Suppressor macrophage treated with lipopolysaccharide for 4 hours (primary cell): ENCODE measurements at places on chromosomes 3 and 15.

- no peak for DNase-seq
These were observed 191.5 kb upstream of the SLC2A2 start for GRCh38 chr3:171218069-171218468.

DNA sequence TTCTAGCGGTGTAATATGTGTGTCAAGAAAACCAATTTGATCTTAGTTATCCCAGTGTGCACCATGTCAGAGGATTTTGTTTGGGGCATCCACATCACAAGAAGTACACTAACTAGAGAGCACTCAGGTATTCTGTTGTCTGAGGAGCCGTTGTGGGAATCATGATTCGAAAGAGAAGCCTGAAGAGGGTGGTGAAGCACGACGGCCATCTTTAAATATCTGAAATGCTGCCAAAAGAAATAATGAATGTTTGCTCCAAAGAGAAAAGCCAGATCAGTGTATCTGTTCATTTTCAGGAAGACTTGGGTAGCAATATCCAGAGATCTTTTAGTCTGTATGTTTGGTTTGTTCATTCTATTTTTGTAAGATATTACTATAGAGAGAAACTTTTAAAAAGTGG lies 180.7 kb downstream of the KLHL25 start:
- DNase-seq: no peak

GRCh38 chr3:50288387-50289007 lies 3.7 kb downstream of the IFRD2 start:
- no peak for DNase-seq

DNA sequence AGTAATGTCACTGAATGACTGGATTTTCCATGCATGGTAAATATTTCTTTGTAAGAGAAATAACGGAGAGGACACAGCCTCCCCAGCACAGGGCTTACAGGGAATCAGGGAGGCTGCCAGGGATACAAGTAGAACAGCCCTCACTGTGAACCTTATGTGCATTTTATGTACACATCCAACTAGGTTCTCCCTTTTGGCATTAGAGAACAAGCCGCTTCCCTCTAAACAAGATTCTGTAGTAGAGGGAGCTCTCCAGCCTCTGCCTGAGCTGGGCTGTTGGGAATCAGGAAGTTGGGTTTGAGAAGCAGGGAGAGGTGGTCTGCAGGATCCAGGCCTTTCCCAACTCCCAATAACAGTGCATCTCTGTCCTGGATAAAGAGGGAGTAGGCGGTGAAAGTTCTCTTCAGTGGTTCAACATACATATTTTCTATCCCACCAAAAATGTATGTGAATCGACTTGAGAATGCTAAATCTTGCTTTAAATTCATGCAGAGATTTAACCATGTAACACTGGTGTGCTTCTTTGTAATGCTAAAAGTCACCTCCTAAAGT lies 83.7 kb downstream of the ARNT2 start:
- no peak for DNase-seq

DNA sequence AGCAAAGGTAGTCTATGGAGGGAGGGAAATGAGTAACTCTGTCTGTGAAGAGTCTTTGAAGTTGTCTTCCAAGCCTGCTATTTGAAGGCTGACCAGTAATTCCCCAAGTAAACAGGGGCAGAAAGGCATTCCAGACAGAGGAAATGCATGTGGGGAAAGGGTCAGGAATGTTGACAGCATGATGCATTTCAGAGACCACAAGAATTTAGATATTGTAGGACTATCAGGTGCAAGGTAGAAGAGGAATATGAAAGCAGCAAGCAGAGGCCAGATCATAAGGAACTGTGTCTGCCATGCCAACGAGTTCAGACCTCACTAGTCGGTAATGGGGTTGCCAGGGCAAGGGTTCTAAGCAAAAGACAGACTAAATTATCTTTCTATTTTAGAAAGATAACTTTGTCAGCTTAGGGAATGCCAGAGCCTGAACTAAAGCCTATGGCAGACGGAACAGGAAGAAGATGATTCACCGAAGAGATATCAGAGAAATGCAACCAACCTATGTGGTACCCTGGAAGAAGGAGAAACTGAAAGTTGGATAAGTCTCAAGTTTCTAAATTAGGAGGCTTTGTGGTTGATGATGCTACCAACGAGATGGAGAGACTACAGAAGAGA lies 327.0 kb upstream of the RORA start:
- no peak for DNase-seq

- DNase-seq: peak; percentile 17
These were observed 23.6 kb upstream of the LRRC34 start for GRCh38 chr3:169836078-169836941.

DNA sequence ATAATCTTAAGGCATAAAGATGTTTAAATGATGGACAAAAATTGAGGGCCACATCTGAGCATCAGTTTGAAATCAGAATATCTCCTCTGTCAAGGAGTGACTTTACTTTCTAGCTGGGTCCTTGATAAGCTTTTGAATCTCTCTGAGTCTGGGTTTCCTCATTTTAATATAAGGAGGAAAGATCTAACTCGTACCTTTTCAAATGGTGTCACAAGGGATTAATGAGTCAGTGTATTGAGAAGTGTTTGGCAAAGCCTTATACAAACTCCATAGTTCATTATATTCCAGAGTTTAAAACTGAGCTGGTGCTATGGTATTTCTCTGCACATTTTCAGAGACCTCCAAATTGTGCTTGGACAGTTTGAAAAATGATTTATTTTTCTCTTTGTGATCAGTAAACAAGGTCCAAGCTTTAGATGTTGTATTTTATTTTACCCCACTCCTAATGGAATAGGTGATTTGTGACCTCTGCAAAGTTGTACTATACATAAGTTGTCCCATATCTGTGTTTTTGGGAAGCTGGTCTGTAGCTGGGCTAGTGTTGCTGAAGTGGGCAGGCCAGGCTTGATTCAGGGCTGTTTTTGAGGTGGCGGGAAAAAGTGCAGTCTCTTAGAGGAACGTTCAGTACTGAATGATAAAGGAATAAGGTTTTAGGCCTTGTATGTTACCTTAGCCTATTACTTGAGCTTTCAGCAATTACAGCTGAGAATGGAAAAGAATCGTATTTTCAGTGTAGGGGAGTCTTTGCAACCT lies 5.6 kb downstream of the FNDC3B start:
- DNase-seq: no peak

DNA sequence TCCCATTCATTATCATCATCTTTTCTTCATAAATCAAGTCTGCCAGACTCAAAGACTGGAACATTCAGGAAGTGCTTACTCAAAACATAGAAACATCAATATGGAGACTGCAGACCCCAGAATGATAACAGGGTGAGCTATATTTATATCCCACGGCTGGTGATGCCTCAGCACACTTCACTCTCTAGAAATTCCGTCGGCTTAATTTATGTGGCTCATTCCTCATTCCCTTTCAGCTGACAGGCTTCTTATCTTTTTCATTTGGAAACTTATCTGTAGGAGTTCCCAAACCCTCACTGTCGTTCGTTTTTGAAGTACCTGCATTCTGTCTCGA lies 45.5 kb downstream of the RFTN1 start:
- DNase-seq: no peak

DNA sequence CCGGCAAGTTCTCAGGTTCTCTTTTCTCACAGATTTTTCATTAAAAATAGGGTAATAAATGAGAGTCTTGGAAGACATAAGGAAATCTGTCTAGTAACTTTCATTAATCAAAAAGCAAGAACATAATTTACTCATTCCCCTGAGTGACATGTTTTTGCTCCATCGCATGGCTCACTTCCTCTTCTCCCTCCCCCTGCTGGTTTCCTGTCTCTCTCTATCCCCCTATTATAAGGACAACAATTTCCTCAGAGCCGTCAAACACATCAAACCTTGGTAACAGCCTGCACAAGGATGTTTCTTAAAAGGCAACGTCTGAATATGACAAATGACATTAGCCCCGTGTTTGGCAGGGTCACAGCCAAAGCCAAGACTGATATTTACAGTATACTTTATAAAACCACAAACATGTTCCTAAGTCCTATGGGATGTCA lies 1149.6 kb downstream of the IGSF11 start:
- DNase-seq: peak; percentile 6

DNA sequence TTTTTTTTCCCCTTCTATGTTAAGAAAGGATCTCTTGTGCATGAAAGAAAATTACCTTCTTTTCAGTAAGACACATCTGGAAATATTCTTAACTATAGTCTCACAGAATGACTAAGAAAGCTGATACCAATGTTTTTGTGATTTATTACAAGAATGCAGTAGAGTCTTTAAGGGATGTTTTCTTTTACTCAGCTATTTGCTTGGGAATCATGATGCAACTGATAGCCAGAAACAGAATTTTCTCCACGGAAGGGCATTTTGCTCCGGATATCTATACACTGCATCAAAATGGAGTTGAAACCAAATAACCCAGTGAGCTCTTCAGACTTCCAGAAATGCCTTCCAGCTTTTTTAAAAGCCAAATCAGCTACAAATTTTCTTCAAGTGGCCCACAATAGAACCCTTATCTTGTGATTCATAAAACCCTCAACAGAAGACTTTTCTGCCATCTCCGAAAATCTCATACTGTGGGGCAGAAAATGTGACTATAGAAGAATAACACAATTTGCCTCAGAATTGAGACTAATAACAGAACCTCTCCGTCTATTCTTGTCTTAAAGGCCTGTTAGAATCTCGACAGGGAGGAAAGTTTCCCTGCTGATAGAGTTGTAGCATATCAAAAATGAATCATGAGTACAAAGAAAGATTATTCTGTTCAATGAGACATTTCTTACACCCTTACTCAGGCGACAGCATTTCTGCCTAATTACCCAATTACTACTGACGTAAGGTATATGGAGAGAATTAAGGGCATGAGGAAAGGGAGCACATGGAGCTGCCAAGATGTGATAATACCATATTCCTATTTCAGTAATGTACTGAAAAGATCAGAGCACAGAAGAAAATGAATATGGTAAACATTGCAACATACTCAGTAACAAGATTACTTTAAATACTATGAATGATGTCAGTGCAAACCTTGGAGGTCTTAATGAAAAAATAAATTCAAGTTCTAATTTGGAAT lies 900.1 kb downstream of the ROBO1 start:
- DNase-seq: no peak

- no peak for DNase-seq
These were observed 43.1 kb upstream of the MFGE8 start for GRCh38 chr15:88956263-88956662.

GRCh38 chr3:11185564-11186317 lies 31.4 kb downstream of the HRH1 start:
- no peak for DNase-seq

- no peak for DNase-seq
These were observed 202.7 kb downstream of the MAGI1 start for GRCh38 chr3:65836047-65836446.

DNA sequence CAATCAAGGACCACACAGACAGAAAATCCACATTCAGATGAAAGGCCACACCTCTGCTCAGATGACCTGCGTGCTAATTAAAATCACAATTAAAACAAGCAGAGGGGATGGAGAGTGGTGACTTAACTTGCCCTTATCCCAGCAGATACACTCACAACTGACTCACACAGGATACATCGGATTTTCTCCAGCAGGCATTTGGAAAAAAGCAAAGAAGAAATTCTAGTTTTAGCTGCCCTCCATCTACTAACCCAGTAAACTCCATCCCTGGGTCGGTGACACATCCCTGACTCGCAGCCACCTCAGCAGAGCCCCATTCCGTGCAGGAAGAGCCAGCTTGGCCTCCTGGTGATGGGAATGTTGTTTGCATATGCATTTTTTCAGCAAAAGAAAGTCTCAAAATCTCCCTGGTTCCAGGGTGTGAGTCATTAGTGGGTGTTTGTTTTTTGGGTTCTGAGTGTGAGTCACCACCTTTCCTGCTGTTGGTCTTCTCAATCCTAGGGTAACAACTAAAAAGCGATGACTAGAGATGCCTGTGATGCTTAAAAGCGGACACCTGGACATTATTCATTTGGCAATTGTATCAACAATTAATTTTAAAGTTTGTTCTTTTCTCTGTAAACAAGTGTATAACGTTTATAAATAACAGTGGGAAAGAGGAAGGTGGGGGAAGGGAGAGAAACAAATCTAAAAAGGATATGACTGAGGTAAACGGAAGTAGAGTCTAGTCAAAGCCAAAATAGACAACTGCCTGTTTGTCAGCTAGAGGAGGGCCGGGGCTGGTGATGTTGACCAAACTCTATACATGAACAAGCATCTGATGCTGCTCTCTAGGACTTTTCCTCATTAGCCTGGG lies 49.8 kb upstream of the SLC4A7 start:
- DNase-seq: peak; percentile 77

DNA sequence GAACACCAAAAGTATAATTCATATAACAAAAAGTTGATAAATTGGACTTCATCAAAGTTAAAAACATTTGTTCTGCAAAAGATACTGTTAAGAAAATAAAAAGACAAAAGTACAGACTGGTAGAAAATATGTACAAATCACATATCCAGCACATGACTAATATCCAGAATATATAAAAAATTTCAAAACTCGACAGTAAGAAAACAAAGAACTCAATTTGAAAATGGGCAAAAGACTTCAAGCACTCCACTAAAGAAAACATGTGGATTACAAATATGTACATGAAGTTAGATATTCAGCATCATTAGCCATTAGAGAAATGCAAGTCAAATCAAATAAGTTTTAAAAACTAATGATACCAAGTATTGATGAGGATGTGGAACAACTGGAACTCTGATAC lies 6.7 kb downstream of the GK5 start:
- no peak for DNase-seq

- DNase-seq: no peak
These were observed at the start of gene WDR72 for GRCh38 chr15:53759411-53759931. TSS of gene WDR72 (minus strand) at chr15:53759663. CDS start at chr15:53733149, 26,514 bp downstream.

GRCh38 chr3:142152384-142152783 lies 3.0 kb upstream of the TFDP2 start:
- no peak for DNase-seq
